ENCODE measurements at places on chromosomes 5 and 9. TPM values are rescaled to one million over a fixed set of nuclear protein-coding genes. Genes with fewer than 3 reads are reported as not detected.

- no peaks in the 10 kb centered on the region for H3K36me3 ChIP-seq
- H3K27ac ChIP-seq, result peak overlapping the region; percentile 90
- no peaks in the 10 kb centered on the region for H3K27me3 ChIP-seq
- peak overlapping the region; percentile 71 for H3K4me3 ChIP-seq
- peaks cover 66% of the 10 kb centered on the region for H3K4me1 ChIP-seq
These were observed 41.9 kb downstream of the SLC22A5 start for GRCh38 chr5:132411304-132412013.

GRCh38 chr5:50749873-50750272 lies 83.4 kb downstream of the PARP8 start:
- DNase-seq, result no peak
- H3K27me3 ChIP-seq, result no peaks in the 10 kb centered on the region

- no peaks in the 10 kb centered on the region for H3K36me3 ChIP-seq
- H3K27ac ChIP-seq, result no peak overlapping the region
- H3K27me3 ChIP-seq, result no peaks in the 10 kb centered on the region
- DNase-seq, result no peak
- no peak overlapping the region for H3K4me3 ChIP-seq
These were observed 145.7 kb upstream of the ERCC6L2 start for GRCh38 chr9:95729669-95730368.

DNA sequence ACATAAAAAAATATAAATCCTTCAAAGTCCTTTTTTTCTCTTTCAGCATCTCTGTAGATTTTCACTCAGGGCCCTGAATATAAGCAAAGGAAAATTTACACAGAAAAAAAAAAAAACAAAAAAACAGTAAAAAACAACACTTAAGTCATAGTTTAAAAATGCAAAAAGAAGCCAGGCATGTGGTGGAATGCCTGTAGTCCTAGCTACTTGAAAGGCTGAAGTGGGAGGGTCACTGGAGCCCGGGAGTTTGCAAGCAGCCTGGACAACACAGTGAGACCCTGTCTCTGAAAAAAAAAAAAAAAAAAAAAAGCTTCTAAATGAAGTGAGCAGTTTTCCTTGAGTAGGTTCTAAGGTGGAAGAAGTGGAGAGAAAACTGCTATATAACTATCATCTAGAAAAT lies 55.0 kb upstream of the BNC2 start:
- peaks cover 29% of the 10 kb centered on the region for H3K4me1 ChIP-seq
- no peaks in the 10 kb centered on the region for H3K27me3 ChIP-seq
- no peaks in the 10 kb centered on the region for H3K36me3 ChIP-seq
- H3K4me3 ChIP-seq, result no peak overlapping the region
- H3K27ac ChIP-seq, result no peak overlapping the region

- no peak overlapping the region for H3K27ac ChIP-seq
- H3K27me3 ChIP-seq, result no peaks in the 10 kb centered on the region
- no peaks in the 10 kb centered on the region for H3K36me3 ChIP-seq
- H3K4me3 ChIP-seq, result no peak overlapping the region
- no peak for DNase-seq
These were observed 106.3 kb upstream of the NR3C1 start for GRCh38 chr5:143509758-143510221.

DNA sequence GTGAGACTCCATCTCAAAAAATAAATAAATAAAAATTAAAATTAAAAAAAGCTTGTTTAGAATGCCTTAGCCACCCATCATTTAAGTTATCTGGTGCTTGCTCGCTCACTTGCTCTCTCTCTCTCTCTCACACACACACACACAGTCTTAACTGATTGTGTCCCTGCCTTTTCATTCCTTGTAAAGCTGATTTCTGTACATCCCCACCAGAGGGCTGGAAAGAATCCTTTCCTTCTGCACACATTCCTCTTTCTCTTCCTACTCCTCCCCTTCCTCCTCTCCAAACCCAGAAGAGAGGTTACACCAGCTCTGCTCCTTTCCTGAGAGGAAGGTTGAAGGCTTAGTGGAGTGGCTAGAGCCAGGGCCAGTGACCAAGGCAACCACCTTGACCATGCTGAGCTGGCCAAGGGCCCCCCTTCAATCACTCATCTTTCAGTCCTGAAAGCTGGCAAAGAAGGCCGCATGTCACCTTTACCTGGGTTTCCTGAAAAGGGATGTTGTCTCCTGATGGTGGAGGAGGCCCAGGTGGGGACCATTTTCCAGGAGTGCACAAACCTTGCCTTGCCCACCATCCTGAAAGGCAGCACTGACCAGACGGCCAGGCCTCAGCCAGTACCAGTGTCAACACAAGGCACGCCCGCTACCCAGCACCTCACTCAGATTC lies 25.6 kb downstream of the STK10 start:
- H3K27ac ChIP-seq, result no peak overlapping the region
- no peak overlapping the region for H3K4me3 ChIP-seq
- no peaks in the 10 kb centered on the region for H3K4me1 ChIP-seq

- peaks cover 16% of the 10 kb centered on the region for H3K4me1 ChIP-seq
- no peak overlapping the region for H3K27ac ChIP-seq
- no peak for DNase-seq
- H3K36me3 ChIP-seq, result no peaks in the 10 kb centered on the region
- H3K27me3 ChIP-seq, result no peaks in the 10 kb centered on the region
These were observed 199.6 kb downstream of the SMARCA2 start for GRCh38 chr9:2214707-2215106.

GRCh38 chr5:43753069-43753468 lies 150.1 kb downstream of the NNT start:
- H3K27me3 ChIP-seq, result no peaks in the 10 kb centered on the region
- DNase-seq, result no peak
- no peaks in the 10 kb centered on the region for H3K36me3 ChIP-seq
- no peaks in the 10 kb centered on the region for H3K4me1 ChIP-seq

- no peaks in the 10 kb centered on the region for H3K36me3 ChIP-seq
- peaks cover 16% of the 10 kb centered on the region for H3K4me1 ChIP-seq
- no peak for DNase-seq
- peak overlapping the region; percentile 52 for H3K27ac ChIP-seq
- no peak overlapping the region for H3K4me3 ChIP-seq
These were observed 46.7 kb downstream of the VAV2 start for GRCh38 chr9:133945314-133945975.

GRCh38 chr5:140690376-140690932 lies 716 bp downstream of the HARS1 start:
- peak; percentile 12 for DNase-seq
- H3K36me3 ChIP-seq, result peaks cover 6% of the 10 kb centered on the region

DNA sequence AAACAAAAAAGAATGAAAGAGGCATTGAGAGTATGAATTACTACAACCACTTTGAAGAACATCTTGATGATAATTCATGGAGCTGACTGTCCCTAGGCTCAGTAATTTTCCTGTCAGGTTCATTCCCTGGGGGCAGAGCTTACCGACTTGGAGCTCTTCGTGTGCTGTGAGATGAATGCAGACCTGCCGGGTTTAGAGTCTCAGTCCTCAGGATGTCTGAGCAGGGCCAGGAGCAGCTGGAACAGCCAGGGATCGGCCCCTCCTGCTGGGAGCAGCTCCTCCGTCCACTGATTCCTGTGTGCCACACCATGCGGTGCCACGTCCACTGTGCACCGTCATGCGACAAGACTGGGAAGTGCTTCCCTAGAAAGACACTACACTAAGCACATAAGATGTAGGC lies 62.2 kb upstream of the SPIN1 start:
- no peak overlapping the region for H3K4me3 ChIP-seq
- H3K4me1 ChIP-seq, result no peaks in the 10 kb centered on the region
- no peak overlapping the region for H3K27ac ChIP-seq
- no peaks in the 10 kb centered on the region for H3K27me3 ChIP-seq

DNA sequence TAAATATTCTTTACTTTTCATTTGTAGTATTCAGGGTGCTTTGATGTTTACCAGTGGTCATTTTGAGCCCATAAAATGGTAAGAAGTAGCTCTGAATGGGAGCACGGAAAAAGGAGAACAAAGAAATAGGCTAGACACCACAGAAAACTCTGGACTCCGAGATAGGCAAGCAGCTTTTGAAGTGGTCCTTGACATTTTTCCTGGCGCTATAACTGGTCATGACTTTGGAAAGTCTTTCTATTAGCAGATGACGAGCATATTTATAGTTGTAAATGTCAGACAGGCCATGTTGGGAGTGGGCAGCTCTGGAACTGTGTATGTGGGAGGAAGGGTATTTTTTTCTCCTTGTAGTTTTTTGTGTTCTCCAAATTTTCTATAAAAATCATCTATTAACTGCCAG lies 126.1 kb upstream of the POC5 start:
- H3K4me3 ChIP-seq, result no peak overlapping the region
- DNase-seq, result no peak
- H3K27ac ChIP-seq, result no peak overlapping the region
- H3K36me3 ChIP-seq, result no peaks in the 10 kb centered on the region

WNK2 gene
- 11.7 TPM for total RNA-seq

STK32A gene
- total RNA-seq, result 0.92 TPM

ANKRD34B gene
- total RNA-seq, result not detected

PTTG1 gene
- 245 TPM for total RNA-seq

GABRA6 gene
- not detected for total RNA-seq

CENPK gene
- 8.6 TPM for total RNA-seq

DND1 gene
- total RNA-seq, result 0.75 TPM

All from PC-3 (cell line).